ENCODE measurements at places on chromosomes 13 and 19. TPM values are rescaled to one million over a fixed set of nuclear protein-coding genes. Genes with fewer than 3 reads are reported as not detected.

DNA sequence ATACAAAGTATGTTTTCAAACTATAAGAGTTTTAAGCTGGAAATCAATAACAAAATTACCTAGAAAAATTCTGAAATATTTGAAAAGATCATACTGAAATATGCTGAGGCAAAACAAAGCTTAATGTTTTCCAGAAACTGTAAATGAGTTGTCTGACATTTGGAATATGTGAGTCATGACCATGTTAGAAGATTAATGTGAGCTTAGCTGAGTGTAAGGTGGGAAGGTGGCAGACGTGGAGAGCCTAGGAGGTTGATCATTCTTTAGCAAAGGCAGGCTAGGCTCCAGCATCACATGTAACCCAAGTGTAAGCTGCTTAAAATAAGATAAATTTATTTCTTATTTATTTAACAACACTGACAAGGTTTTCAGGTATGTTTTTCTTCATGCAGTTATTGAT is 2086.1 kb upstream of the PCDH20 start:
- DNase-seq = no peak

GRCh38 chr13:38687246-38688229 is 661 bp downstream of the FREM2 start:
- no peak for DNase-seq

- peak; percentile 73 for DNase-seq
These were observed 906 bp downstream of the ANKLE1 start for GRCh38 chr19:17282488-17283125.

KLHL1 gene
- not detected for total RNA-seq

ZSCAN4 gene
- not detected for total RNA-seq
